Panc1 (cell line): ENCODE measurements at places on chromosomes 16 and 17. TPM values are rescaled to one million over a fixed set of nuclear protein-coding genes. Genes with fewer than 3 reads are reported as not detected.

NPIPA3 gene
- 3.7 TPM for total RNA-seq

NXPH3 gene
- total RNA-seq: 0.57 TPM

CBLN1 gene
- total RNA-seq: not detected

MNT gene
- 31.8 TPM for total RNA-seq

TUBB3 gene
- total RNA-seq: 205 TPM

WSCD1 gene
- total RNA-seq: 0.74 TPM

DNA sequence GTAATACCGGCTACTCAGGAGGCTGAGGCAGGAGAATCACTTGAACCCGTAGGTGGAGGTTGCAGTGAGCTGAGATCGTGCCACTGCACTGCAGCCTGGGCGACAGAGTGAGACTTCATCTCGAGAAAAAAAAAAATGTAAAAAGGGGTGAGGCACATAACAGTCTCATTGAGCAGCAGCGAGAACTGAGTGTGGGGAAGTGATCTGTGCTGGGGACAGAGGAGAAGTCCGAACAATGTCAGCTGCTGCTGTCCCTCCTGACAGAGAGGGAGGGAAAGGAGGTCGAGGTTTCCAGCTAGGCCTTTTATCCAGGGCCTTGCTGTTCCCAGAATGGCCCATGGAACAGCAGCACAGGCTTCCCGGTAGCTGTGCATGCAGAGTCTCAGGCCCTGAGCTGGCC lies 14.0 kb downstream of the C16orf74 start:
- DNase-seq: no peak

- DNase-seq: no peak
These were observed 3.2 kb downstream of the GJD3 start for GRCh38 chr17:40361063-40361924.

DNA sequence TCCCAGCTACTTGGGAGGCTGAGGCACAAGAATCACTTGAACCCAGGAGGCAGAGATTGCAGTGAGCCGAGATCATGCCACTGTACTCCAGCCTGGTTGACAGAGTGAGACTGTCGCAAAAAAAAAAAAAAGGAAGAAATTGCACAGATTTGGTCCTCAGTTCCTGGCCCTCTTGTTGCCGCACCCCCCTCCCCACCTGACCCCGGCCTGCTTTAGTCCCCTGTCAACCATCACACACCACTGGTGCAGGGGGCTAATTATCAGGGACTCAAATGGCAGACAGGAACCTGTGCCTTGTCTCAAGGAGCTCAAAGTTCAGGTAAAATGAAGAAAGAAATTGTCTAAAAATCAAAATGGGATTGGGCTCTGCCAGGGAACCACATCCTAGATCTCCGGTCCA lies 28.1 kb downstream of the NGFR start:
- no peak for DNase-seq

DNA sequence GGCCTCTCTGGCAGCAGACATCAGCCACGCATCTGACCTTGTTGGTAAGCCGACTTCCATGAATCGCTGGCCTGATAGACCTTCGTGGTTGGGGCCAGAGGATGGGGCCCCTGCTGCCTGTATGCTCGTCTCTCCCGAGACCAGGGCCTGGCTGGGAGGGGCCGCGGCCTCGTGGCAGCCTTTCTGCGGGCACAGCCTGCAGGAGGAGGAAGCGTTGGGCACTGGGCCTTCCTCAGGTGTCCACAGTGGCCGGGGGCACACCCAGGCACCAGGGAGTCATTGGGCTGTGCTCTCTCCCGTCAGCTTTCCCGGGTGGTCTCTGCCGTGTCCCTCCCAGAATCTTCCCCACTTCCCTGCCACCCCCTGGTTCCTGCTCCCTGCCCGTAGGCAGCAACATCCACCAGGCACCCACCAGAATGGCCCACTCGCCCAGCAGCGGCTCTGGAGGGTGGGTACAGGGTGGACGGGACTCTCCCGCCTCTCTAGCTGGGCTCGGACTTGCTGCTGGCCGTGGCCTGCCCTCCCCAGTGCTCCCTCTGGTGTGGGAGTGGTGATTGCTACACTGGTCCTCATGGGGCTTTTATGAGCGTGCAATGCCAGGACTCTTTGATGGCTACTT lies 6.3 kb downstream of the E4F1 start:
- no peak for DNase-seq

GRCh38 chr16:54504372-54504771 lies 217.8 kb upstream of the IRX3 start:
- no peak for DNase-seq

- no peak for DNase-seq
These were observed 64.1 kb upstream of the CACNG4 start for GRCh38 chr17:66900126-66901010.

- DNase-seq: no peak
These were observed 748.4 kb downstream of the MAF start for GRCh38 chr16:78852081-78852635.

DNA sequence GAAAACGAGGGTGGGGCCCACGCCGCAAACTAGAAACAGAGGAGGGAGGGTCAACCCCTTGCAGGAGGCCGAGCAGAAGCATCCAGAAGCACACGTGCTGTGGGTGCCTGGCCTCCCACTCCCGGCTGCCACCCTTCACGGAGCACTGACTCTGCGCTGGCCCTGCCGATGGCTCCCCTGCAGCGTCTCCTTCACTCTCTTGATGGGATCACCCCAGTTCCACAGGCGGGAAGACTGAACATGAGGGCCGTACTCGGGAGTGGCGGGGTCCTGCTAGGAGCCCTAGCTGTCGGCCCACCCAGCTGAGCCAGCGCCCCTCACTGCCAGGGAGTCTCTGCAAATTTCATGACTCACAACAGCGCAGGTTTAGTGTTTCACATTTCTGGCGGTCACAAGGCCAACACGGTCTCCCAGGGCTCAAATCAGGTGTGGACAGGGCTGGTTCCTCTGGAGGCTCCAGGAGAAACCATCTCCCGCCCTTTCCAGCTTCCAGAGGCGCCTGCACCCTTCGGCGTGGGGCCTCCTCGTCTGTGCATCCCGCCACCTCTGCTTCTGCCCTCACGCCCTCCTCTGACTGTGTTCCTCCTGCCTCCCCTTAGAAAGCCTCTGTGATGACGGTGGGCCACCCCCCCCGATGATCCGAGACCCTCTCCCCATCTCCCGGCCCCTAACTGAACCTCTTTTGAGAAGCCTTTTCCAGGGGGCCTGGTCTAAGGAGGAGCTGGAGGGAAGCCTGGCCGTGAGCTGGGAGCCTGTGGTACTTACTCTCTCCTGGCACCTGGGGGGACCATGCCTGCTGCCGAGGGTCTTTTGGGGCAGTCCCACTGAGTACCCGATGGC lies 2.0 kb downstream of the PTX4 start:
- no peak for DNase-seq

DNA sequence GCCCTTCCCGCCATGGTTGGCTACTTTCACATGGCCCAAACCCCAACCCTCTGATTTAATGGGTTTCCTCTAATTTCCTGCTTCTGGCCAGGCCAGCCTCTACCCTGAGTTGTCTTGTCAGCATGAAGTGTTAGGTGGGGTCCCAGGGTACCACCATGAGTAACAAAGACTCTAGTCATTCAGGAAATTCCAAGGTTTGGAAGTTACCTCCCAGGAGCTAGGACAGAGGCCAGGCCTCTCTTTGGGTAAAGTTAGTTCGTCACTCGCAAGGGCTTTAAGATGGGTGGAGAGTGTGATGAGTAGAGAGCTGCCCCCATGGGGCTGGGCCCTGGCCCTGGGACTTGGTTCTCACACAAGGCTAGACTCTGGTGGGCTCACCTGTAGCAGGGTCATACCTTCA lies 54.6 kb downstream of the PLD6 start:
- DNase-seq: no peak
